Right atrium auricular region (tissue), 2 donors: ENCODE measurements at places on chromosomes 12 and 14. TPM values are rescaled to one million over a fixed set of nuclear protein-coding genes. Genes with fewer than 3 reads are reported as not detected.
A peak's percentile ranks its signal among the peaks of the same experiment; 100 is the strongest.

DNA sequence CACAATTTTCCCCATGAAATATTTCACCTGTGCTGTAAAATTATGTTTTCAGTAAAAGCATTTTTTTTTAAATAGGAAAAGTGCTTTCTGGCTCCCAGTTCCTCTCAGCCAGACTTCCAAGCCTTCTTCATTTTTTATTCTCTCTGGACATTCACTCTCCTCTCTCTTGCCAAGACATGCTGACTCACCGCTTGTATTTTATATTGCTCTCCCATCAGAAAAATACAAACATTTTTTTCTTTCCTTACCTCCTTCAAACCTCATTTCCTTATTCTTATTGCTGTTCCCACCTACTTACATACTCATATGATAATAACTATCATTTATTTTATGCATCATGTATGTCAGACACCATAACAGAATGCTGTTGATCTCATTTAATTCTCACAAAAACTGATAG, 37.7 kb upstream of the ZNF641 start:
- no peak for DNase-seq

DNA sequence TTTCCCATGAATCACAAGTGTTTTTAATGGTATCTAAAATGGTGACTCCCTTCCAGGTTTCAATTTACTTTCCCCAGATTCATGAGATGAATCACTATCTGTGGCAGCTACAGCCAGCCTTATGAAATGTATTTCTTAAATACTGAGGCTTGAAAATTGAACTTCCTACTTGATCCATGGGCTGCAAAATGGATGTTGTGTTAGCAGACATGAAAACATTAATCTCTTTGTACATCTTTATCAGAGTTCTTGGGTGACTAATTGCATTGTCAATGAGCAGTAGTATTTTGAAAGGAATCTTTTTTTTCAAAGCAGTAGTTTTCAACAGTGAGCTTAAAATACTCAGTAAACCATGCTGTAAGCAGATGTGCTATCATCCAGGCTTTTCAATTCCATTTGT, 250.8 kb downstream of the SLC6A15 start:
- DNase-seq: no peak

GRCh38 chr12:65307169-65307501, 28.7 kb downstream of the MSRB3 start:
- no peak for DNase-seq

DNA sequence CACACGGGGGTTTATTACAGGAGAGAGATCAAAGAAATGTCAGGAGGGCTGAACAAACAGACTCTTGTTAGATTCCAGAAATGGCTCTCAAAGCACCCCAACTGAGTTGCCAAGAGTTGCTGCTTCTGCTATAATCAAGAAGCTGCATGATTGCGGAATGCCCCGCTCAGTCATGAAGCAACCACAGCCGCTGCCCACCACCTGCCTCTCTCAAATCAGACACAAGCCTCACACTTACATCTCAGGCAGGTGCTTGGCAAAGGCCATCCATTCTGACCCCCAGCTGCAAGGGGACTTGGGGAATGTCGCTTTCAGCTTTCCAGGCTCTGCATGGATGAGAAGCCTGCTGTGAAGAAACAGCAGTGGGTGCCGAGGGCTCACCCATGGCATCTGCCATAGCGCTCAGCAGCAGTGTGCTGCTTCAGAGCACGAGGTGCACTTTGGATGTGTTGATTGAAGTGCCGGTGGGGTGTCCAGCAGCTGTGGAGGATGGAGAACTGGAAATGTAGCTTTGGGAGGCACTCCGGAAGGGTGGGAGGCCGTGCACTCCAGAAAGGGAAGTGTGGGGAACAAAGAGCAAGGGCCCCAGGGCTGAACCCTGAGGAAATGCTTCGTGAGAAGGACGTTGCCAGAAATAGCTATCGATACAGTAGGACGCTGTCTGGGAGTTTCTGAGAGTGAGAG, 37.7 kb downstream of the LRRC74A start:
- peak; percentile 67 for DNase-seq

- DNase-seq: no peak
These were observed 1356.9 kb downstream of the TMEM121 start for GRCh38 chr14:106883218-106883692.

The OS9 gene
- 161 TPM for total RNA-seq

The DTX1 gene
- total RNA-seq: 4.0 TPM
